NCI-H2081 (cell line): ENCODE measurements at places on chromosomes 2 and 18.

- DNase-seq = peak; percentile 83
Measured at GRCh38 chr2:3914241-3914640, 210.9 kb downstream of the DCDC2C start.

DNA sequence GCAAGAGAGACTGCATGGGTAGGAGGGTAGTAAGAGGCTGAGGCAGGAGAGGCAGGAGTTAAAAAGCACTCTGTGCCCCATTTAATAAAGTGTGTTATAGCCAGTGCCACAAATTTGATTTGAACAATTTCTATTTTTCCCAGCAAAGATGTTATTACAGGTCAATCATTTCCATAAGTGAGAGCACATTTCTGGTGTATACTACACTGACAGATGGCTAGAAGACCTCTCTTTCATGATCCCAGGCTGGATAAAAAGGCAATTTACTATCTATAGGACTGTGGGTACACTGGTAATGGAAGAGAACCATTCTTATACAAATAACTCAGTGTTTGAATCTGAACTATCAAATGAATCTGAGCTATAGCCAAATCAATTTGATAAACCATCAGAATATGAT lies 176.2 kb downstream of the FSHR start:
- no peak for DNase-seq

DNA sequence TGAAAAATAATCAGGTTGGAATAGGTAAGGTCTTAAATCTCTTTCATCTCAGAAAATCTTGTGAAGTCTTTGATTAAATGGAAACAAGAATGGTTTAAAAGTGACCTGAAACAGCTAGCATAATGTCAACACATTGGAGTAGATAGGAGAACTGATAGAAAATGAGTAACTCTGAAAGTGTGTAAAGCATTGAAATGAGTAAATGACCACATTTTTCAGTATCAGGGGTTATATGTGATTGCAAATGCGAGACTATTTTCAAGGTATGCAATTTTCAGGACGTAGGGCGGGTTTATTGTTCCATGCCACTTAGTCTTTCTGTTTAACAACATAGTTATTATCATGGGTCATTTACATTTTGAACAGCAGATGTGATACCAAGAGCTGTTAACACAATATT lies 1383.2 kb downstream of the LRP1B start:
- no peak for DNase-seq

GRCh38 chr2:143435131-143435530 lies 305.9 kb downstream of the ARHGAP15 start:
- DNase-seq = no peak

GRCh38 chr2:110853516-110853915 lies 121.1 kb downstream of the ACOXL start:
- DNase-seq = no peak

GRCh38 chr2:107462181-107462580 lies 364.5 kb upstream of the RGPD4 start:
- no peak for DNase-seq

DNA sequence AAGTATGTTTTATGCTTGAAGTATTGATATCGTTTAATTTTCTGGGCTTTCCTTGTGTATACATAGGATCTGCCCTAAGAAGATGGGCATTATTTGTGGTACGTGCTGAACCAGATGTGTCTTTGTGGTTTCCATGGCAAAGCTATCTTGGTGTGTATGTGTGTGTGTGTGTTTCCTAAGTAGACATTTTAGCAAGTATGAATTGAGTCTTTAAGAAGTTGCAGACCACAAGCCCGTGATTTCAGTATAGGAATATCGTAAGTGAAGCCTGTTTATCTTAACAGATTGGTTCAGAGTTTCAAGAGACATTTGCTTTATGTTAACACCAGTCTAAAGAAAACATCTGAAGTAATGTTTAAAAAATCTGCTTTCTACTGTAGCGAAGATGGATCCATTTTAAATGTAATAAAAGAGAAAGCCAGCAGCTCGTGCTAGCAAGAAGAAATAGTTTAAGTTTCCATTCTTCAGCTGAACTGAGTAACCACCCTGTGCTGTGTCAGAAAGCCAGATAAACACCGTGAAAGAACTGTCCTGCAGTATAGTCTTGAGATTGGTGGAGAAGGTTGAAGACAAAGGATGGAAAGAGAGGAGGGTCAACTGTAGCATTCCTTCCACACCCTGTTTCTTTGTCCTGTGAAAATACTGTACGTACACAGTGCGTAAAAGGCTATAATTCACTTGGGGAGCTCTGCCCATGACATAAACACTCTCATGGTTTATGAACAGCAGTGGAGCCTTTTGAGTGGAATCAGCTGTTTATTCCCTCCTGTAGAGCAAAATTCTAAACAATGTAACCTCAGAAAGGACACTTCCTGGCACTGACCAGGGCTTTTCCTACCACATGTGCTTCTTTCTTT lies 91.9 kb upstream of the FOSL2 start:
- DNase-seq = no peak

GRCh38 chr2:603869-604268 lies 73.3 kb downstream of the TMEM18 start:
- DNase-seq = no peak

- no peak for DNase-seq
Measured at GRCh38 chr18:48828691-48829442, 121.9 kb downstream of the SMAD7 start.

GRCh38 chr2:104766683-104767082 lies 87.2 kb upstream of the POU3F3 start:
- no peak for DNase-seq

DNA sequence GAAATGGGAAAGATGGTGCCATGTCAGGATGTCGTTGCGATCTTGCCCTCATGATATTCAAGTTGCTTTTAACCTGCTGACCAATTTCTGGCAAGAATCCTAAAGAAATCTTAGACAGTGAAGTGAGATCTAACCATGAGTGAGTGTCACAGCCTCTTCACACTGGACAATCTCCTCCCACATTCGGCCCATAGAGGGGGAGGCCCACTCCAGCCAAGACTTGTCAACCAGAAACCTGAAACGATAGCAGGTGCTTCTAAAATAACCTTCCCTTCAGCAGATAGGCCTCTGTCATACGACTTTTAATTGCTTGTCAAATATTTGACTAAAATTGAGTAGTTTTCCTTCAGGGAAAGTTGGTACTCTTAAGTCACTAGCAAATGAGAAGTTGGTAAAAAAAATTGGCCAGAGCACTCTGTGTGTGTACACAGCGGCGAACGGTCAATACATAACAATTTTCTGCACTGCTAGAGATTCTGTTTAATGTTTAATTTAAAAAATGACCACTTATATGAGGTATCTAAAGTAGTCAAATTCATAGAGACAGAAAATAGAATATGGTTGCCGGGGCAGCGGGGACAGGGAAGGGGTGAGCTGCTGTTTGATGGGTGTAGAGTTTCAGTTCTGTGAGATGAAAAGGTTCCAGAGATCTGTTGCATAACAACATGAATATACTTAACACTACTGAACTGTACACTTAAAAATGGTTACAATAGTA lies 110.2 kb downstream of the VAPA start:
- DNase-seq = peak; percentile 96

- no peak for DNase-seq
Measured at GRCh38 chr2:226860087-226860486, 24.2 kb downstream of the RHBDD1 start.

DNA sequence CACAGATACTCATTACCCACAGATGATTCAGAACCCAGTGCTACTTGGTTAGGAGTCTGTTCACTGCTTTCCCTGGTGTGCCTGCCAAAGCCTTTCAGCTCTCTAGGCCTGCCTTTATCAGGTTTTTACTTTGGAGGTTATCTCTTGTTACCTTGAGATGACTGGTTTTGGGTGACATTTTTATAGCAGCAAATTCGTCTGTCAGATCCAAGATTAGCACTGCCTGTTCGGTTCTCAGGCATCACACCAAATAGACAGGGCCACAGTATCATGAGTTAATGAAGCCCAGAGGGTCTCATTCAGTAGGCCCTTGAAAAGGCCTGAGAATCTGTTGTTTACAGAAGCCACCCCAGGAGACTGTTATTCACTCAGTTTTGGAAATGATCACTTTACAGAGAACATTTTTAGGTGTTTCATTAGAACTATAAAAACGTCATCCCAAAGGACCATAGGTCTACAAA lies 121.2 kb downstream of the OSBPL6 start:
- DNase-seq = no peak

DNA sequence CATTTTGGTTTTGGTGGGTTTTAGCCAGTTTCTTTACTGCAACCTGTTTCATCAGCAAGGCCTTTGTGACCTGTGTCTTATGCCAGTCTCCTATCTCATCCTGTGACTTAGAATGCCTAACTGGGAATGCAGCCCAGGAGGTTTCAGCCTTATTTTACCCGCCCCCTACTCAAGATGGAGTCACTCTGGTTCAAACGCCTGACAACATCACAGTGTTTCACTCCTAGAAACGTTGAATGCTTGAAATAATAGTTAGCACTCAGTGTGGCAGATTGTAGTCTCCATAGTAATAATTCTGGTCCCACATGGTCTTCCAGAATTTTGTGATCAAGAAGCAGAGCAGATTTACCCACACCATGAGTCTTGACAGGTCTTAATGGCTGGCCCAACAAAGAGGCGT lies 159.0 kb upstream of the TRIB2 start:
- DNase-seq = no peak

GRCh38 chr2:35548171-35548570 lies 807.4 kb upstream of the CRIM1 start:
- DNase-seq = no peak

DNA sequence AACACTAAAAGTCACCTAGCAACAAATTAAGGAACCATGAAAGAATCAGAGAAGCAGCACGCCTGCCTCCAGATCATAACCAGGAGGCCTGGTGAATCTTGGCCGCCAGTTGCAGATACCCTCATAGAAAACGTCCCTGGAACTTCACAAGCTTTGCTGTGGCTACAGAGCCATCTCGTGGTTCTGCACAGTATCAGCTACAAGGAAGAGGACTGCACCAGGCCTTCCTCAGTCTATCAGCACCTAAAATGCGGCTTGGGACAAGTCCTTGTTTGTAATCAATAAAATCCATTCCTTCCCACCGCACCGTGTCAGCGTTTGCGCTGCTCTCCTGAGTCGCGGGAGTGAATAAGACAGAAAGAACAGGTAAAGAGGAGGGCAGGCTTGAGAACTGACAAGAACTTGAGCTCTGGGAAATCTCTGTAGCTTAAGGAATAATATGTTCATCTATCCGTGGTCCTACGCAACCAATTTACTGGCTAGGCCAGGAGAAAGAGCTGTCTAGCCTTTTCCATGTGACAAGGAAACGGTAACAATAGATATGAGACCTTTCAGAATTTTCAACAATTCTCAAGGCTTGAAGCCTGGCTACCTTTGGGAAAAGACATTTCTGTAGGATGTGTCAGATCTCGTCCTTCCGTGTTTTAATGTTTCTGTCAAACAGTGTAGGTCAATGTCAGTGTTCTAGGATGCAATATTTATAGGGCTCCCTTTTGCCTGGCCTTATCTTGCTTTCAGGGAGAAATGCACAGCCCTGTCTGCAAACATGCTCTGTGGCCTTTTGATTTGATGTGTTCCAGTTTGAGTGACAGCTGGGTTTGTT lies 128.5 kb upstream of the RAB12 start:
- DNase-seq = peak; percentile 15

GRCh38 chr2:27126252-27126710 lies 2.7 kb downstream of the ABHD1 start:
- no peak for DNase-seq

DNA sequence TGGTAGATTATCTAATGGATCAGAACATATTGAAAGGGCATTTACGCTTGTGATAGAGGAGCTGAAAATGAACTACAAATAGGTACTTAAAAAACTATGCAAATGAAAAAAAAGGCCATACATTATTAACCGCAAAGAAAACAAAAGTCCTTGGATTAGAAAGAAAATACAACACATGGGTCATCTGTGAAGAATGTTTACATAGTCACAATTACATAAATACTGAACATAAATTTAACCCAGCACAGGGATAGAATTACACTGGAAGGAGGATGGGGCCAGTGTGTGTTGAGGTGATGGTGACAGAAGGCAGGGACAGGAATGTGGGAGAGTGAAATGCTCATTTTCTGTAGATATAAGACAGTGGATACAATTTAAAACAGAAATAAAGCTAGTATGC lies 6.6 kb downstream of the NTSR2 start:
- no peak for DNase-seq

DNA sequence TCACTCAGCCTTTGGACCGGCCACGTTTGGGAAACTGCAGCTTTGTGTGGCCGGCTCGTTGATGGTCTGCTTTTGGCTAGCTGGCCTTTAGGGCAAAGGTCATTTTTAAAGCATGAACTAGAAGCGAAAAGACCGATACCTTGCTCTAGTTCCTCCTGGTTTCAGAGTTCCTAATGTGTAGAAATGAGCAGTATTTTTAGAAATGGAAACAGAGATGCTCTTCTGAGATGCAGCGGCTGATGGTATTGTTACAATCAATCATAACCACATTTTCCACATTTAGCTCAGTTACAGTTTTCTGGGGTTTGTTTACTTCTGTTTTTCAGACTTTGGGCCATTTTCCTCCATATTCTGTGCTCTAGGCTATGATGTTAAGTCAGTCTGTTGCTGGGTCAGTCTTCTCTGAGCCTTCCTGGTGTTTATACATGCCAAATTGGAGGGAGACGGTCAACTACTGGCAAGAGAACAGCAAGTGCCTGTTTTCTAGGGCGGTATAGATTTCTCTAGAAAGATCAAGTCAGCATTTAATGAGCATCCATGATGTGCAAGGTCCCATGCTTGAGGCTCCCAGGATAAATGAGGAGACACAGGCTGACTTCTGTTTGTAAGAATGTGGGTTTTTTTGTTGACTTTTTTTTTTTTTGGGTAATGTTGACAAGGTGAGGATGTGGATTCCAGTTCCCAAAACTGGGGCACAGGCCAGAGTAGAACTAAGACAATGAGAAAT lies 28.0 kb downstream of the RNF144A start:
- DNase-seq = no peak

DNA sequence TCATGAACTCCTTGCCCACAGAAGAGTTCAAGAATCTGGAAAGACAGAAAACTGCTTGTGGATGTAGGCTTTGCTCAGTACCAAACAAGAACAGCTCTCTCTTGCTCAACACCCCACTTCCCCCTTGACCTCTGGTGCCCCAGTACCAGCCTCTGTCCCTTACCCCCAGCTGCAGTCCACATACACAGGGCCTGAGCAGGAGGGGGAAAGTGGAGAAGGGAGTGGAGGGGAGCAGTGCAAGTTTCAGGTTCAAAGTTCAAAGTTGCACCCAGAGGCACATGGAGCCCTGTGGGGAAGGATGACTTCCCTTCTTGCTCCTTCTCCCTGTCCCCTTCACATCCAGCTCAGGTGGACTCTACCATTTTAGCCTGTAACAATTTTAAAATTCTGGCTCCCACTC lies 61.1 kb upstream of the LPIN2 start:
- DNase-seq = no peak

DNA sequence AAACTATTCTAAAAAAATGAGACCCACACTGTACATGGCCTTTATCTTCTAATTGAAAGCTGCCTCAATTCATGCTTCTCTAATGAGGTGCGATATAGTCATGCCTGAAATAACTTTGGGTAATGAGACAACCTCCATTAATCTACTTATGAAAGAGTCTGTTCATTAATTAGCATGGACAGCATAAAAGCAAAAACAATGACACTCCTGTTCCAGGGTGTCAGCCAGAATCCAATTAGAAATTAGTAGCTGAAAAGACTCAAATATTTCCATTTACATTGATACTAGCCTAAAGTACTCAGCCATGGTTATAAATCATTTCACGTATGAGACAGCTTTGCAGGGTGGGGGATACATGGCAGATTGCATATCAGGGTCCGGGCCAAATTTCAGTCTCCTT lies 288.7 kb downstream of the AKAIN1 start:
- no peak for DNase-seq

GRCh38 chr2:210227290-210228088 lies 2.2 kb upstream of the ACADL start:
- DNase-seq = no peak

- peak; percentile 17 for DNase-seq
Measured at GRCh38 chr2:238061315-238062202, 758 bp downstream of the SCLY start.
